ENCODE measurements at places on chromosomes 11 and 22. TPM values are rescaled to one million over a fixed set of nuclear protein-coding genes. Genes with fewer than 3 reads are reported as not detected.

Gene GRIK4
- 0.62 TPM for total RNA-seq

Gene OR8D1
- total RNA-seq = not detected

Gene UPK3A
- not detected for total RNA-seq

Gene DRAP1
- 581 TPM for total RNA-seq

Gene CXCR5
- total RNA-seq = not detected

Gene SYT13
- 0.13 TPM for total RNA-seq

Gene MYRF
- 2.8 TPM for total RNA-seq

Gene CALCB
- not detected for total RNA-seq

Gene RFPL2
- not detected for total RNA-seq

Gene TP53AIP1
- total RNA-seq = 0.08 TPM

Gene MPZL2
- 1.8 TPM for total RNA-seq

Gene TMEM80
- 45.2 TPM for total RNA-seq

Gene CARD10
- 43.1 TPM for total RNA-seq

Gene LMNTD2
- total RNA-seq = 21.8 TPM

Gene PPM1F
- total RNA-seq = 28.9 TPM

Gene SHISAL1
- total RNA-seq = 1.2 TPM

Gene PDGFD
- total RNA-seq = 1.3 TPM

Gene NPAS4
- total RNA-seq = 0.08 TPM

Gene VSIG2
- not detected for total RNA-seq

Gene C11orf91
- 1.3 TPM for total RNA-seq

Gene RIBC2
- 2.9 TPM for total RNA-seq

Gene TESMIN
- total RNA-seq = 47.6 TPM

Gene OR56B4
- total RNA-seq = not detected

Gene MMP13
- 0.15 TPM for total RNA-seq

Gene MFRP
- total RNA-seq = not detected

Gene OR51M1
- total RNA-seq = not detected

Gene GANAB
- total RNA-seq = 415 TPM

Gene NXPE2
- not detected for total RNA-seq

Gene LMO1
- total RNA-seq = not detected

Gene TMEM218
- total RNA-seq = 26.8 TPM

Gene TMEM121B
- total RNA-seq = 0.44 TPM

Gene AQP11
- 2.3 TPM for total RNA-seq

Gene OR8A1
- total RNA-seq = not detected

Gene RAB38
- 0.15 TPM for total RNA-seq

Gene PDE2A
- total RNA-seq = 0.74 TPM

Gene MB
- total RNA-seq = 17.3 TPM

Gene MYBPC3
- total RNA-seq = not detected

Gene P2RY6
- 0.59 TPM for total RNA-seq

Gene CHRM4
- 3.1 TPM for total RNA-seq

Measured in Panc1 (cell line).